ENCODE measurements at places on chromosomes 3 and 15.

DNA sequence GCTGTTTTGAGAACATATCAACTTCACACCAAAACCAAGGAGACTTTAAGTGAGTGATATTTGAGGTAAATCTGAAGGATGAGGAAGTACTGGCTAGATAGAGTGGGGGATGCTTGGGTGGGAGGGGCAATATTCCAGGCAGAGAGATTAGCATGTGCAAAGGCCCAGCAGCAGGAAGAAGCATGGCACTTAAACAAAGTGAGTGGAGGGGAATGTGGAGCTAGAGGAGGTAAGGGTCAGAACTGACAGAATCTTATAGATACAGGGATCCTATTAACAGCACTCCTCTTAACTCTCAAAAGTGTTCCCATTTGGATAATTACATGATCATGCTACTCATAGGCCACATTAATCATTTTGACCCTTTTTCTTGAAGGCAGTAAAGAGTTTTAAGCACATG is 41.4 kb upstream of the SPRED1 start:
- DNase-seq, result no peak

- DNase-seq, result no peak
Observed at GRCh38 chr3:64554096-64554920, 133.5 kb downstream of the ADAMTS9 start.

DNA sequence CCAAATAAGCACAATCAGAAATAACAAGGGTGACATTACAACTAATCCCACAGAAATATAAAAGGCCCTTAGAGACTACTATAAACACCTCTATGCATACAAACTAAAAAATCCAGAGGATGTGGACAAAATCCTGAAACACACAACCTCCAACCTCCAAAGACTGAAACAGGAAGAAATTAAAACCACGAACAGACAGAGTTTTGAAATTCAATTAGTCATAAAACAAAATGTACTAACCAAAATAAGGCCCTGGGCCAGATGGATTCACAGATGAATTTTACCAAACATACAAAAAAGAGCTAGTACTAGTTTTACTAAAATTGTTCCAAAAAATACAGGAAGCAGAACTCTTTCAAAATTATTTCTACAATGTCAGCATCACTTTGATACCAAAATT is 1043.6 kb downstream of the DIPK2A start:
- DNase-seq, result no peak

GRCh38 chr3:186080849-186081438 is 27.9 kb downstream of the ETV5 start:
- no peak for DNase-seq

- DNase-seq, result no peak
Observed at GRCh38 chr15:87080547-87080946, 1000.9 kb downstream of the AGBL1 start.

GRCh38 chr3:113629584-113630421 is 66.6 kb downstream of the USF3 start:
- DNase-seq, result no peak

DNA sequence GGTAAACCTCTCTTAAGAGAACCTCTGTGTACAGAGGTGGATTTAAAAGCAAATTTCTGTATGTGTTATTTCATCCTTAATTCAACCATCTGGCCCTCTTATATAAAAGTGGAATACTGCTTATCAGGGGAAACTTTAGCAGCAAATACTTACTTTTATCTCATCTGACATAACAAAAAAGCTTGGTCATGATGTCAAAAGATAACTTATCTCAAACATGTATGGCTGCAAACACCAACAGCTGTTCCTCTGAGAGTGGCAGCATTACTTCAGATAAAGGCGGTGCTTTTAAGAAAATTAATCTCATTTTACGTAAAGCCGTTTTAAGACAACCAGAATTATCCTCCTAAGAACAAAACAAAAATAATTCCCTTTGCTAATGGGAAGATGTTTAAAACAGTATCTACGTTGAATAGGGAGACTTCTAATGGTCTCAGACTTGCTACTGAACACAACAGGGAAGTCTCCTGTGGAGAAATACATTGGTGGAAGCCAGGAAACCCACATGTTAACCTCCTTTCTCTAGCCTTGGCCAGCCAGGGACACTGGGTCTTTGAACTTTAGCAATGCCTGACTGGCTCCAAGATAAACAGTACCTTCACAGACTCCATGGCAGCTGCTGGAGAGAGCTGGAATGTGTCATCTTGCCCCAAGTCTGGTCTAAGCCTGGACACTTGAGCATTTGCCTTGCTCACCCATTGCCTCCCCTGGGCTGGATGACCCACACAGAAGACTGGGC is 18.1 kb downstream of the ARRDC4 start:
- no peak for DNase-seq

Measured in stimulated activated effector memory CD8-positive, alpha-beta T cell treated with anti-CD3 and anti-CD28 coated beads, Interleukin-12 subunit alpha, Interleukin-12 subunit beta, amount 100 ng/mL, for 72 hours (primary cell).